ENCODE measurements at places on chromosomes 7 and 10.
A peak's percentile ranks its signal among the peaks of the same experiment; 100 is the strongest.

DNA sequence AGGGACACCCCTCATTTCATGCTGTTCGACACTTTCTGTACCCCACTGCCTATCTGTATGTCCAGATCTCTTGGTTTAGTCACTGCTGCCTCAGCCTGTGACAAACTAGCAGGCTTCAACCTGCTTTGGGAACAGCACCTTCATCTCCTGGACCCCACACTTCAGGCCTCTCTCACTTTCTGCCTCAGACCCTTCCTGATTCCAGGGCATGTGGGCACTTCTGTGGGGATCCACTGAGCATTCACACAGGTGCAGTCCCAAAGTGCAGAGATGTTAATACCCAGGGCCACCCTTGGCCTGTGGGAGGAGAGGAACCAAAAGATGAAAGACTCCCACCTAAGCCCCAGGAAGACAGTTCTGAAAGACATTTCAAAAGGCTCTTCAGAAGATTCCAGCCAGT, 29.4 kb upstream of the C10orf71 start:
- no peak for DNase-seq

DNA sequence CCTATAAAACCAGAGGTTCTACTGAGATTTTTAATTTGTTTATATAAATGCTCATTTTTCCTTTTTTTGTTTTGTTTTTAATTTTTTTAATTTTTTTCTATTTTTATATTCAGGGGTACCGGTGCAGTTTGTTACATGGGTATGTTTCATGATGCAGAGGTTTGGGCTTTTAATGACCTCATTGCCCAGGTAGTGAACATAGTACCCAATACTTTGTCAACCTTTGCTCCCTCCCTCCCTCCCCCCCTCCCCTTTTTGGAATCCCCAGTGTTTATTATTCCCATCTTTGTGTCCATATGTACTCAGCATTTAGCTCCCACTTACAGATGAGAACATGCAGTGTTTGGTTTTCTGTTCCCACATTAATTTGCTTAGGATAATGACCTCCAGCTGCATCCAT, 94.4 kb upstream of the NEBL start:
- no peak for DNase-seq

- DNase-seq = no peak
Observed at GRCh38 chr7:139651914-139652313, 125.9 kb downstream of the HIPK2 start.

GRCh38 chr10:66180581-66181318, 745.1 kb upstream of the LRRTM3 start:
- DNase-seq = peak; percentile 62

DNA sequence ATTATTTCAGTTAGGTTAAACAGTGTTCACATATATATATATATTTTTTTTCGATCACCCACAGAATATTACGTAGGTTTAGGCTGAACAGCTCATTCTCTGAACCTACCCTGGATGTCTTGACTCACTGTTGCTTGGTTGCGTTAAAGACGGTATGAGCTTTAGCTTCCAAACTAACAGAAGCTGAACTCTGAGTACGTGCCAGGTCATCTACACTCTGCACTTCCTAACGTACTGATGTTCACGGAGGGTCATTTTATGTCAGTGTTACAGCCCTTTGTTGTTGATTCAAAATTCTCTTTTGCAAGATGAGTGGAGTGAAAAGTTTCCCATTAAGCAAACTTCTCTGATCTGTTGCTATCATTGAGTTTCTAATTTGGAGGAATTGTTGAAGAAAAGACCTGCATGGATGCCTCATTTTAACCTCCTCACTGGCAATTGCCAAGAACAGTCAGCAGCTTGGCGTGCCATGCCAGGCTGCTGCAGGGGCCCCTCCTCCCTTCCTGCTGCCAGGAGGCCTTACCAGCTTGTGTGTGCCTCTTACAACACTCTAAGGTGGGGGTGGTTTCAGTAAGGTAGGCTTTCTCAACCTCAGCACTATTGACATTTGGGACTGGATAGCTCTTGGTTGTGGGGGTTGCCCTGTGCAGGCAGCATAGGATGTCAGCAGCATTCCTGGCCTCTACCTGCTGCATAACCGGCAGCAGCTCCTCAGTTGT, 44.3 kb downstream of the INSYN2A start:
- no peak for DNase-seq

GRCh38 chr7:187227-187927, 5.0 kb upstream of the FAM20C start:
- no peak for DNase-seq

- no peak for DNase-seq
Observed at GRCh38 chr10:11215471-11215870, 197.8 kb downstream of the CELF2 start.

DNA sequence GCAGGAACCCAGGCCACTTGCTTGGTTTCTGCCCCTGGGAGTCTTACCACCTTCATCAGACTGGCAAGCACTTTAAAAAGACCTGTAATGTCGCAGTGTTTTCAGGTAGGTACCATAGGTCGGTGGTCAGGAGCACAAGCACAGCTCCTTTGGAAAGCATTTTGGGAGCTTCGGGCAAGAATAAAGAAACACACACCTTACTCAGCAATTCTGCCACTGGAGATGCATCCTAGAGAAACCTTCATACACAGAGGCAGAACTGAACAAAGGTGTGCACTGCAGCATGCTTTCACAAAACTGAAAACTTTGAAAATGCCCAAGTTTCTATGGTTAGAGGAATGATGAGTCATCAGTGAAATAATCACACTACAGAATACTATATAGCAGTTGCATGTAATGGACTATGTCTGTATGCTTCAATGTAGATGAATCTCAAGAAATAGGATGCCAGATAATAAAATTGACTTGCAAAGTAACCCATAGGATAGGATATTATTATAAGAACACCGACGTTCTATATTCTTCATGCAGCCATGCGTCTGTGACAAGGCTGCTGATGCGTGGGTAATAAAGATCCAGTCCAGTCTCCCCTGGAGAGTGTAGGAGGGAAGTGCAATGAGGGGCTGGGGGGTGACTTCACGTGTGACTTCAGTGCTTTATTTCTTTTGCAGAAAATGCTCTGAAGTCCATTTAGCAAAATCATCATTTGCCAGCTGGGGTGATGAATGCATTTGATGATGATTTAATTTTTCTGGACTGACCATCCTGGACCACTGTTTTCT, 309.5 kb downstream of the WDR37 start:
- no peak for DNase-seq

DNA sequence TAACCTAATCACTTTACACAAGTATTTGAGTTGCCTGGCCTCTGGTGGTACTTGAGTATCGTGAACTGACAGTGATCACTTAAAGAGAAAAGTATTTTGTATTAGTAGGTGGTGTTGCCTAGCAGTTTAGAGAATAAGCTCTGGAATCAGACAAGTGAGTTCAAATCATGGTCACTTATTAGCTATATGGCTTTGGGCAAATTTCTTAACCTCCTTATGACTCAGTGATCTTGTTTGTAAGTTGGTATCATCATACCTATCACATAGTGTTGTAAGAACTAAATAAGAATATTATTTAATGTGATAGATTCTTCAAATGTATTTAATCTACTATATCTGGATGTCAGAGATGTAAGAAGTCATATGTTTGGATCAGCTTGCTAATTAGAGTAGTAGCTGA, 163.8 kb downstream of the RNF133 start:
- no peak for DNase-seq

- DNase-seq = no peak
Observed at GRCh38 chr10:120182431-120182830, 274.6 kb upstream of the PLPP4 start.

DNA sequence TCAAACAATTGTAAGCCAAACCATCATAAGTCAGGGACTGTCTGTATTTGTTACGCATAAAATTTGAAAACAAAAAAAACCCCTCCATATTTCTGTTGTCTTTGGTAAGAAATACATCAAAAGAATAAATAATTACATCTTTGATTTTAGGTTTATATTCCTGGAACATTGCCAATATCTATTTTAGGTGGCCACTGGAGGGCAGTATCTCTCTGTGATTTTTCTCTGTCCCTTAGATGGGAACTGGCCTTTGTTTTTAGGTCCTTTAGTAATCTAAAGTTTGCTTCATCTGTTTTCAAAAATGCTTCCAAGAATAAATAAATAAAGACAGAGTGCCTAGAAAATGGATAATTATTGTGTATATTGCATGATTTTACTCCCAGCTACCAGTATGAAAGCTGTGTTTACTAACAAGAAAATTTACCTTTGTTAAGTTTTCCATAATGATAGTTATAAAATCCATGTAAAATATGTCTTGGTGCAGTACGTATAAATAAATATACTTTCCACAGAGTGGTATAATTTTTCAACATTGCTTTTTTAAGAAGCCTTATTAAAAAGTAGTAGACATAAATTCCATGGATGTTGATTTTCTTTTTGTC, 64.2 kb downstream of the PHYHIPL start:
- peak; percentile 55 for DNase-seq

DNA sequence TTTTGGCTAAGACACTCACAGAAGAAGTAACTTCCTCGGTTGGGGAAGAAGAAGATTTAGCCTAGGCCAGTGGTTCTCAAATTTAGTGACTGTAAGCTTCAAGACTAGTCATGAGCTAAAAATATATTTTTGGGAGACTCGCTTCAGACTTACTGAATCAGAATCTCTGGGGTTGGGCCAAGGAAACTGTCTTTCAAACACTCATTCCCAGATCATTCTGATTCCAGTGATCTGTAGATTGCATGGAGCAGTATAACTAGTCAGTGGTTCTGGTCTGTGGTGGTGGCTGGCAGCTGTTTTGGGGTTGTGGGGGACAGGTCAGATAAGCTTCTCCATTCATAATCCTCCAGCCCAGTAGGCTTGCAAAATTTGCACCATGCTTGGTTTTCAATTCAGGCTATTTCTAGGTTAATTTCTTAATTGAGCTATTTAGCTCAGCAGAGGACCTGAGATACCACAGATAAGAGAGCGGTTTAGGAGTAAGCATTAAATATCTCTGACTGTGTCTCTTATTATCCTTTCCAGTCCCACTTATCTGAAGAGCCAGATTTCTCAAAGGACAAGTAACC, 3.8 kb upstream of the KAT6B start:
- no peak for DNase-seq

DNA sequence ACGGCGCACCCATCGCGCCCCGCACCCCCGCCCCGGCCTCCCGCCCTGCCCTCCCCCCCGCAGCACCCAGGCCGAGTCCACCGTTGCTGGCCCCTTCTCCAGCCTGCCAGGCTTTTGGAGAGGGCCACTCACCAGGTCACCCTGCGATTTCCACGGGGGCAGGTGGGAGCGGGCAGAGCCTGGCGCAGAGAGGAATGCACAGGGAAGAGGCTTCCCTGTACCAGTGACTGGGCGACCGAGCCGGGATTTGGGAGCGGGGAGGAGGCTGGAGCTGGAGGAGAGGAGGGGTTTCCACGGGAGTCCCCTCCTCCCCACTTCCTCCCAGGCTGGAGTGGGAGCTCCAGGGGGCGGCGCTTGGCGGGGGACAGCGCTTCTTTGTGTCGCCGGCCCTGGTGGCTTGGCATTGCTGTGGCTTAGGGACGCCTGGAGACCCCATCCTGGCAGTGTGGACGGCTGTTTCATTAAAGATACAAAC, 19.3 kb downstream of the TCAF1 start:
- peak; percentile 51 for DNase-seq

- DNase-seq = no peak
Observed at GRCh38 chr10:84237199-84238051, 3.9 kb downstream of the LRIT1 start.

- no peak for DNase-seq
Observed at GRCh38 chr10:51773681-51774080, 74.3 kb upstream of the CSTF2T start.

DNA sequence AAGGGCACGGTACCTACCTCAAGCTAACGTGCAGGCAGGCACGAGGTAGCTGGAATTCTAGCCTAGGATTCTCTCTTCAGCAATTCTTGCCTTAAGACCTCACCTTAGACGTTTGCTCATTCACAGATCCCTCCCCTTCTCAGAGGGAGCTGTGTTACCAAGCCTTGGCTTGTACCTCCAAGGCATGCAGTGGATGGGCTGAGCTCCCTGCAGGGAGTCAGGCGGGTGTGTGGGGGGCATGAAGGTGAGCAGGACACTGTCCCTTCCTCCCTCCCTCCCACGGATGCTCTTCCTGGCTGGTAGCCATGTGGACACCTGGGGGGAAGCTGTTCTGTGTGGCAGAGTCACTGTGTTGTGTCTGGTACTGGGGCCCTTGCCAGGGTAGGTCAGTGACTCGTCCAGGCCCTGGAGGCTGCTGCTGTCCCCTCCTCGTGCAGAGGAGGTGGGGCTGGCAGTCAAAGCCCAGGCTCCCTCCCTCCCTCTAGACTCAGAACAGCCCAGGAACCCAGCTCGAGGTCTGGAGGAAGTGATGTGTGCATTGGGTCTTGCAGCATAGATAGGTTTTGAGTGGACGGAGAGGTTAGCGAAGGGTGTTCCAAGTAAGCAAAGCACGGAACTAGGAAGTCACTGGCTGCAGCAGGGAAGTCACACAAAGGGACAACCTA, 222.2 kb upstream of the SH2B2 start:
- no peak for DNase-seq

- DNase-seq = no peak
Observed at GRCh38 chr10:68496072-68496471, 24.3 kb upstream of the DNA2 start.

DNA sequence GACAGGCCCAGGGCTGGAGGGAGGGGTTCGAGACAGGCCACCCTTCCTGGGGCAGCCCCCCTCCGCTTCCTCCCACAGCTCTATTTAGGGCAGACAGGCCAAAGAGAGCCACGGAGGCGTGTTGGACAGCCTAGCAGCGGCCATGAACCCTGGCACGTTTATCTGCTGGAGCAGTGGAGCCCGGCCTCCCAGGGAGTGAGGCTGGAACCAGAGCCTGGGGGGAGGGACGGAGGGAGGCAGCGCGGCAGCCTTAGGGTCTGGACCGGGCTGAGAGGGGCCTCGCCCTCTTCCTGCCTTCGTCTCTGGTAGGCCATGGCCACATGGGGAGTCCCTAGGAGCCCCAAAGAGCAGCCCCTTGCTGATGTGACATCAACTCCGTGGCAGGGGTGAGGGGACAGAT, 17.1 kb downstream of the UNCX start:
- DNase-seq = no peak
